ENCODE measurements at places on chromosomes 2 and 18.

GRCh38 chr18:76957384-76958355 lies 135.3 kb downstream of the ZNF236 start:
- no peak for DNase-seq

DNA sequence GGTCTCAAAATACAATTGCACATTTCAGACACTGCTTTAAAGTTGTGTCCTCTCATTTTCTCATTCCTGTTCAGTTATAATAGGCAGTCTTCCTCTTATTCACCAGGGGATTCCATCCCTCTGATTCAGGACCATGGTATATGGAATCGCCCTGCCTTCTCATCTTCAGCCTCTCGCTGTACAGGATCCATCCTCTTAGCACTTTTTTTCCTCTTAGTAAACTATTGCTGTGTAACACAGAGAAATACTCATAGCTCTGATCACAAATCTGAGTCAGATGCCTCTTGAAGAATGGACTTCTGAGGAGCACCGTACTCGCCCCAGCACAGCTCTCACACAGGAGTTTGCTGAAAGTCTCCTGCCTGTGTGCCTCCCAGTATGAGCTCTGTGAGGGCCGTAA lies 11.3 kb downstream of the RMP24 start:
- no peak for DNase-seq

DNA sequence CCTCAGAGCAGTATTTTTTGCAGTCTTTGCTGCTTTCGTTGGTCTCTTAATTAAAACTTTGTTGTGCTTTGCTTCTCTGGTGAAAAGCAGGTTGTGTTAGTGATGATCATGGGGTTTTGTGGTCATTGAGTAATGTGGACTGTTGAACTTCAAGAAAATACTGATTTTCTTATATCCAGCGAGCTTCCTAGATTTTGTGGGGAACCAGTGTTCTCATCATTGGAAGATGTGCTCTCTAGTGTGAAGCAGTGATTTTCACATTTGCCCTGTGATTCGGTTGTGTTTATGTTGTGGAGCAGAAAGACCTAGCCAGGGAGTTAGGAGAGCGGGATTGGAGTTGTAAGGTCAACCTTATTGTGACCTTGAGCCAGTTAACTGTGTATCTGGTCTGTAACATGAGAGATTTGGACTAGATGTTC lies 12.4 kb downstream of the ASAP2 start:
- DNase-seq = no peak

GRCh38 chr2:20737505-20737904 lies 70.6 kb downstream of the GDF7 start:
- no peak for DNase-seq

DNA sequence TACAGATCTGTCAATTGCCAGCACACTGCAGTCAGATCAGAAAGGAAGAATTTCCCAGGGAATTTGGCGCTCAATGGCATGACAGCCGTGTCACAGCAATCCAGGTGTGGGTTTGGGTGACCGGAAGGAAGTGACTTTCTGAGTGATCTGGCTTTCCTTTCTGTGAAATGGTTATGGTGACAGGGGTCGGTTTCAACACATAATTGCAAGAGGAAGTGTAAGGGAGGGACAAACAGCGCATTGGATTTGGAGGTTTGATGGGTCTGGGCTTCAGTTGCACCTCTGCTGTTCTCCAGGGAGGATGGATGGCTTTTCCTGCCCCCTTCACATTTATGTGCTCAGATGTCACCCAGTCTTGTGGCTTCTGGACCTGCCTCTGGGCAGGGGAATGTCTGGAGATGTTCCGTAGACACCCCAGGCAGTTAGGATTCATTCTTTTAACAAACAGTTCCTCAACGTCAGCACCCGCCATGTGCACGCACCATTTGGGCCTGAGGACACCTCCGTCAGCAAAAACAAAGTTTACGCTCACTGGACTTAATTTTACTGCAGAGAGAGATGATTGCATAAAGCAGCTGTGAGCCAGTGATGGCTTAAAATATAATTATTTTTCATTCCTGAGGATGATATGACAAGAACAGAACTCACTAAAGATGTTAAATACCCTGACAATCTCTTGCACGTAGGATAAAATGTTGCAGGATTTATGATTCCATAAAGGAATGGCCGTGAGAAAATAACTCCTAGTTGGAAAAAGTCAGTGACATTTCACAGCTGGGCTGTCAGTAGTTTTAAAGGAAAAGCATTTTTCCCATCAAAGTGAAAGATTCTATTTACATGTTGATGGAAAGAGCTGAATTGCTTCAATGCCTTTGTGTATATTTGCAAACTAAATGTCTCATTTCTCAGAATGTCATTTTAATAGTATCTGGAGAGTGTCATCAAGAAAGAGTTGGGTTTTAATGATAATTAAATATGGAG lies 36.9 kb downstream of the MBP start:
- DNase-seq = no peak

- no peak for DNase-seq
Observed at GRCh38 chr18:24372279-24372872, 25.2 kb downstream of the OSBPL1A start.

GRCh38 chr18:2538844-2539243 lies 32.5 kb downstream of the METTL4 start:
- no peak for DNase-seq

DNA sequence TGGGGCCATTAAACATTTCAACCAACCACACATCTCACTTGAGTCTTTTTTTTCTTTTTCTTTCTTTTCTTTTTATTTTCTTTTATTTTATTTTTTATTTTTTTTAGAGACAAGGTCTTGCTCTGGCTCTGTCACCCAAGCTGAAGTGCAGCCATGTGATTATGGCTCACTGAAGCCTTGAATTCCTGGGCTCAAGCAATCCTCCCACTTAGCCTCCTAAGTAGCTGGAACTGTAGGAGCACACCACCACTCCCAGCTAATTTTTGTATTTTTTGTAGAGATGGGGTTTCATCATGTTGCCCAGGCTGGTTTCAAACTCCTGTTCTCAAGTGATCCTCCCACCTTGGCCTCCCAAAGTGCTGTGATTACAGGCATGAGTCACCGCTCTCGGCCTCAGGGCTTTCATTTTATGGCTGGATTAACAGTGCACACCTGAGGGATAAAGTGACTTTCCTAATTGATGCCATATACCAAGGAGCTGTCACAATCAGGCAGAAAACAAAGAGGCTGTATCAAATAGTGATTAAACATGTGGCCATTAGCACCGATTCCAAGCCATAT lies 21.5 kb downstream of the KIAA2012 start:
- DNase-seq = no peak

DNA sequence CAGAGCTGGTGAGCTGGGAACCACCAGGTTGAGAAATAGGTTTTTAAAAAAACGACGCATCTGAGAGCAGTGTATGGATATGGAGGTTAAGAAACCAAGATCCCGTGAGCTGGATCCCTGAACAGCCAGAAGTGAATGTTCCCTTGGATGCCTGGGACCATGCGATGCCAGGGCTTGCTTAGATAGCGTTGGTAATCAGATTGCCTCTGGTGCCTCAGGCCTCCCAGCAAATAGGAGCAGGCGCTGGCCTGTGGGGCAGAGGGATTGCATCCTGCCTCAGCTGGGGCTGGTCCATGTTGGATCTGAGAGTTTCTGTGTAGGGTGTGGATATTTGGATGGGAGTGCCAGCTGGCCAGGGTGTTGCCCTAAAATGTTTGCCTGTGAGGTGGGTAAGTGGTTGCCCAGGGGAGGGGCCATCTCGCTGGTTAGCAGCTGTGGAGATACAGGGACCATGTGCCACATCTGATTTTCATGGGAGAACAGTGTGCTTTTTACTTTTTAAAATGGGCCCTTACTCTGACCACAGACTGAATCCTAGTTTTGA lies 80.8 kb upstream of the MCFD2 start:
- DNase-seq = no peak

DNA sequence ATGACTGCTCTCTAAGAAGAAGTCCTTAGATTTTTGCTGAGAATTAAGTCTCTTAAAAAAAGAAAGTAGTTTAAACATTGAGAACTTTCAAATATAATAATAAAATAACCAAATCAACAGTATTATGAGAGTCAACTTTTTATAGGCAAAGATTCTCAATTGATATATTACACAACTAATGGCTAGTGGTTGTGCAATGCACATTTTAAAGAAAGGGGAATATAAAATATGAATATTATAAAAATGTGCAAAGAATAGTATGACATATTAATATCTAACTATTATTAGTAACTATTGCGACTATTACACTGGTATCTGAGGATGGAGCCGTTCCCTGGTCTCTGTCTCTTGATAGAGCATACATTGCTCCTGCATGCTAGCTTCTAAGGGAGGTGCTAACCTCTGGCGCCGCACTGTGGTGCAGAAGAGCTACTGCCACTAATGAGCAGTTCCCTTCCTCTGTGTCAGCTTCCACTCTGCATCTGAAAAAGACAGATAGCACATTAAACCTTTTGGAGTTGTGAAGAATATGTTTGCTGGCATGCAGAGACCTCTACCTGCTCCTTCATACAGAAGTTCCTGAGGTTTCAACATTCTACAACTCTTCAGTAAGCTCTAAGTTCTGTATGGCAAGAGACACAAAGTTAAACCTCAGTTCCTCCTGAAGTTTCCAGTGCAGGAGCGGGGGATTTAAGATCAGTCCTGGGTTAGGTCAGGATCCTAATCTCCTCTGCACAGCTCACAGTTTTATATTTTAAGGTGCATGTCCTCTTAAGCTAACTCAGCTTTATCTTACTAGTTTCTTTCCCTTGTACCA lies 3.5 kb upstream of the SLC9A2 start:
- no peak for DNase-seq

GRCh38 chr18:9715978-9716774 lies 8.1 kb downstream of the RAB31 start:
- DNase-seq = no peak

GRCh38 chr2:11503354-11503927 lies 30.4 kb upstream of the GREB1 start:
- DNase-seq = no peak

GRCh38 chr2:222794585-222795449 lies 66.0 kb upstream of the ACSL3 start:
- no peak for DNase-seq

DNA sequence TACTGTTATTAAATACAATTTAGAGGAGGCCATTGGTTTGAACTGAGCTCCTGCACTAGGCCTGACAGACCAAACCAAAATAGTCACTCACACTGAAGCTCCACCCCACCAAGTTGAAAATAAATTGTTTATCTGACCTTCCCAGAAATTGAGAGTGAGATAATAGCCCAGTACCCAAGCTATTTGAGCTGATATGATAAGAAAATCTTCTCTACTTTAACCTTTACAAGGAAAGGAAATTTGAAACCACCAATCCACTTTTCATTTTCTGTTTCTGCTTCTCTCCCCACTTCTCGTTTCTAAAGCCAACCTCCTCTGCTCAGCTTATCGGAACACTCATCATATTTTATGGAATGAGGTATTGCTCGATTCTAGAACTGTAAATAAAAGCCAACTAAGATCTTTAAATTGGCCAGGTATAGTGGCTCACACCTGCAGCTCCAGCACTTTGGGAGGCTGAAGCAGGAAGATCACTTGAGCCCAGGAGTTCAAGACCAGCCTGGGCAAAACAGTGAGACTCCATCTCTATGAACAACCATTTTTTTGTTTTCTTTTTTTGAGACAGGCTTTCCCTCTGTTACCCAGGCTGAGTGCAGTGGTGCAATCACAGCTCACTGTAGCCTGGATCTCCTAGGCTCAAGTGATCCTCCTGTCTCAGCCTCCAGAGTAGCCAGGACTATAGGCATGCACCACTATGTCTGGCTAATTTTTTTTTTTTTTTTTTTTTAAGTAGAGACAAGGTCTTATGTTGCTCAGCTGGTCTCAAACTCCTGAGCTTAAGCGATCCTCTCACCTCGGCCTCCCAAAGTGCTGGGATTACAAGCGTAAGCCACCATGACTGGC lies 13.3 kb upstream of the GALM start:
- no peak for DNase-seq

GRCh38 chr2:100381240-100381639 lies 36.2 kb downstream of the CHST10 start:
- no peak for DNase-seq

- DNase-seq = no peak
Observed at GRCh38 chr2:226847090-226847489, 11.2 kb downstream of the RHBDD1 start.

DNA sequence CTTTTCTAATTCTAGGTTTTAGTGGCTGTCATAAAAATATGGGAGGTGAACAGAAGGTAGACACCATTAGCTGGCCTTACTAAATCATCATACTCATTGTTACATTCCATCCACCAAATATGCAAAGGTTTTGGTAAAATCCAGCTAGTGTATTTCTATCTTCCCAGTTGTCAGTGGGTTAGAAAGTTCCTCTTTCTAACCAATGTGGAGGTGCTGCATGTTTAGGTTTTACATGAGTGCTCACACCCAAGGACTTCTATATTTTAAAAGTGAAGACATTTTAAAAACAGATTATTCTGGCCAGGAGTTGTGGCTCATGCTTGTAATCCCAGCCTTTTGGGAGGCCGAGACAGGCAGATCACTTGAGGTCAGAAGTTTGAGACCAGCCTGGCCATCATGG lies 5.9 kb downstream of the ALPP start:
- DNase-seq = no peak

DNA sequence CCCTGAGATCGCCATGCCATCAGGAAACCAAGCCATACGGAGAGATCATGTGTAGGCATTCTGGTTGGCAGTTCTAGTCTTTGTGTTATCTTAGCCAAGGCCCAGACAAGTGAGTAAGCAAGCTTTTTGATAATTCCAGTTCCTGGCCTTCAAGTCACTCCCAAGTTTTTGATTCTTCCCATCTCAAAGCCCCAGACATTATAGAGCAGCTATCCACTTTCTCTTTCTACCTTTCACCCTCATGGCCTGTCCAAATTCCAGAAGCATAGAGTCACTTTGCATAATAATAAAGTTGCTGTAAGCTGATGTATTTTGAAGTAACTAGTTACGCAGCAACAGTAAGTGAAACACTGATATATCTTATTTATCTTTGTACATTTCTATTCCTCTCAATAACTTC lies 26.8 kb upstream of the IL1RL1 start:
- DNase-seq = no peak

- no peak for DNase-seq
Observed at GRCh38 chr2:169798397-169798717, 314 bp upstream of the SSB start.

GRCh38 chr2:56313500-56313921 lies 129.7 kb downstream of the CCDC85A start:
- DNase-seq = no peak

DNA sequence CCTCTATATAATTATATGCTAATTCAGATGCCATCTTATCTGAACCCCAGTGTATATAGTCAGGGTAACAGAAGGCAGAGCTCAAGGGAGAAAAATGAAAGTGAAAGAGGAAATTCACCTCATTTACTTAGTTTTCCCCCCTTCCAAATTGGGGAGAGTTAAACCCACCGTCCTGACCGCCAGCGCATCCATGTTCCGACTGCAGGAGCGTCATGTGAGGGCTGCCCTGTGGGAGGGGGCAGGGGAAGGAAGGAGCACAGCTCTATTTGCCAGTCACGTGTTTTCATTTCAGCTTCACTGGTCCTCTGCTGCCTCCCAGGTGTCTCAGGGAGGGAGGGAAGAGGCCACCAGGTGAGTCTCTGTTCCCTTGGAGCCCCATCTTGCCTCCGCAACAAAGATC lies 13.2 kb downstream of the CNNM4 start:
- no peak for DNase-seq

GRCh38 chr2:184589261-184589660 lies 9.1 kb upstream of the ZNF804A start:
- DNase-seq = no peak

- no peak for DNase-seq
Observed at GRCh38 chr2:229660391-229660790, 54.0 kb downstream of the DNER start.

All from cortex of kidney (tissue), 1 donor.